Right ventricle myocardium inferior (tissue), 1 donor: ENCODE measurements at places on chromosomes 13 and 19. TPM values are rescaled to one million over a fixed set of nuclear protein-coding genes. Genes with fewer than 3 reads are reported as not detected.

DNA sequence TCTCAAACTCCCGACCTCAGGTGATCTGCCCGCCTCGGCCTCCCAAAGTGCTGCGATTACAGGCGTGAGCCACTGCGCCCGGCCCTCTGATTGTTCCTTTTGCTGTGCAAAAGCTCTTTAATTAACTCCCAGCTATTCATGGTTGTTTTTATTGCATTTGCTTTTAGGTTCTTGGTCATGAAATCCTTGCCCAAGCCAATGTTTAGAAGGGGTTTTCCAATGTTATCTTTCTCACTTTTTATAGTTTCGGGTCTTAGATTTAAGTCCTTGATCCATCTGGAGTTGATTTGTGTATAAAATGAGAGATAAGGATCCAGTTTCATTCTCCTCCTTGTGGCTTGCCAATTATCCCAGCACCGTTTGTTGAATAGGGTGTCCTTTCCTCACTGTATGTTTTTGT is 19.2 kb upstream of the GRTP1 start:
- DNase-seq, result no peak

DNA sequence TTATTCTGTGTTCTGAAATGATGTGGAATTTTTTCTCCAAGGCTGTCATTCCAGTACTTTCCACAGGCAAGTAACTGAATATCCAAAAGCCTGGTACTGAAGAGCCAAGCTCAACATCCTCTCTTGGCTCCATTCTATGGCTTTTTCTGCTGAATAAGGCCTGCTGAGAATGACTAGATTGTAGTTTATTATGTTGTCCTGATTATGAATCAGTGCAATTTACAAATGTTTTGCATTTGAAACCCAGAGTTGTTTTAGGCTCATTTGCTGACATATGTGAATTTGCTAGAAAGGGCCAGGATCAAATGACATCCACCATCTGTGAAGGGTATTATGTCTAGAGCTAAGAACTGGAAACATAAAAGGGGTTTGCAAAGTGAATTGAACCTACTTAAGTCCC is 596.6 kb downstream of the KCTD12 start:
- no peak for DNase-seq

DNA sequence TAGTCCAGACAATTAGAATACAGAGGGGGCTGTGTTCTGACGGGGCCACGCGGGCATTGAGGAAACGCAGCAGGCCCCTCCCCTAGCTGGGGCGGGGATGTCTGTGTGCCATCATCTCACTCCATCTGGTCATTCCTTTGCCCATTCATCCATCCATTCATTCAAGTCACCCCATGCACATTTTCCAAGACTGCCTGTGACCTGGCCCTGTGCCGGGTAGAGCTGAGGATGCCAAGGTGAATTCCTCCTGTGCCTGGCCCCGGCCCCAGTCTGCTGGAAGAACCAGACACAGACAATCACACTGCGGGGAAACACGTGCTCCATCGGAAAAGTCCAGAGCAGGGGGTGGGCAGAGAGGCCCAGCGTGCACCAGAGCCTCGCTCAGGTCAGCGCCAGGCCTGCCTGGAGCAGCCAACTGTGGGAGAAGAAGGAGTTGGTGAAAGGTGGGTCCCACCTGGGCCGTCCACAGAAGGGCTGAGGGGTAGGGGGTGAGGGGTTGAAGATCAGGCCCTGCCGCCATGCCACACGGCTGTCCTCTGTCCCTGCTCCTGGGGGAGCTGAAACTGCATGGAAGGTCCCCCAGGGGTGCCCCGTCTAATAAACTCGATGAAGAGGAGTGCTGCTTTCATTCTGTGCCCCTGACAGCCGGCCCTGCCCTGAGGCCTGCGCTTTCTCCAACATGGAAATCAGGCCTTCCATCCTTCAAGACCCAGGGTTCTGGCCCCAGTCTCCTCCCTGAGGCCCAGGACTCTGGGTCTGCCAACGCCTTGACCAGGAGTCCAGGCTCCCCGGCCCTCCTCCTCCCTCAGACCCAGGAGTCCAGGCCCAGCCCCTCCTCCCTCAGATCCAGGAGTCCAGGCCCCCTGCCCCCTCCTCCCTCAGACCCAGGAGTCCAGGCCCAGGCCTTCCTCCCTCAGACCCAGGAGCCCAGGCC is 1.6 kb upstream of the CACNG6 start:
- no peak for DNase-seq

DNA sequence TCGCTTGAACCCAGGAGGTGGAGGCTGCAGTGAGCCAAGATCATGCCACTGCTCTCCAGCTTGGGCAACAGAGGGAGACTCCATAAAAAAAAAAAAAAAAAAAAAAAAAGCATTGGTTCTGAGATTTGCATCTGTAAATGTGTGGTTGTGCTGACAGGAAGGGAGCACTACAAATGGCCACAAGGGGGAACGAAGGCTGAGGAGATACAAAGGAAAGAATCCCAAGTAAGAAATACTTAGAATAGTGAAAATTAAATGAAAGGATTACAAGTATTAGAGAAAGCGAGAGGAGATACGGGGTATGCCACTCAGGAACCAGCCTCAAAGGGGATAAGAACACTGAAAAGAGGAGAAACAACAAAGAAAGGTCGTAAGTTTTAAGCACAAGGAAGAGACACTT is 284.9 kb downstream of the KLF12 start:
- no peak for DNase-seq

GRCh38 chr13:94344126-94344818 is 135.2 kb downstream of the DCT start:
- no peak for DNase-seq

KIR2DL1 gene
- not detected for total RNA-seq
